ENCODE measurements at places on chromosomes 1 and 21. TPM values are rescaled to one million over a fixed set of nuclear protein-coding genes. Genes with fewer than 3 reads are reported as not detected.

GRCh38 chr21:37769656-37770055 lies 146.6 kb downstream of the KCNJ6 start:
- DNase-seq, result no peak
- H3K4me1 ChIP-seq, result no peaks in the 10 kb centered on the region
- no peak overlapping the region for H3K27ac ChIP-seq
- H3K36me3 ChIP-seq, result no peaks in the 10 kb centered on the region

GRCh38 chr1:160877221-160877620 lies 7.8 kb downstream of the ITLN1 start:
- H3K27ac ChIP-seq, result no peak overlapping the region
- H3K27me3 ChIP-seq, result no peaks in the 10 kb centered on the region
- no peak overlapping the region for H3K4me3 ChIP-seq
- H3K4me1 ChIP-seq, result no peaks in the 10 kb centered on the region
- no peak for DNase-seq

SLC2A5 gene
- total RNA-seq, result not detected

DNA sequence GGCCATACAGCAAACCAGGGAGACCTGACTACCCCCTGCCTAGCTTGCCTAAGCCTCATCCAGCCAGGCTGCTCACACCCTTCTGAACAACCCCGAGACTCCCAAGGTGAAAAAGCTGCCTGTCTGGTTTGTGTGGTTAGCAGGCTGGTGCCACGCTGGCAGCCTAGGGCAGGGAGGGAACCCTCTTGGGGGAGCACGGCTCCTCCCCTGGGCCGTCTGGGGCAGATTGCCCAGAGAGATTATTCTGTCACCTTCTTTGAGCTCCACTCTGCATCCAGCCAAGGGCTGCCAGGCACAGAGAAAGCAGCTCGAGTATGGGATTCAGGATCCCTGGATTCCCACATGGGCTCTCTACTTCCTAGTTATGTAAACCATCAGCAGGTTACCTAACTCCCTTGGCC lies 27.5 kb upstream of the TCEA3 start:
- H3K36me3 ChIP-seq, result peaks cover 3% of the 10 kb centered on the region
- H3K27ac ChIP-seq, result no peak overlapping the region
- no peak overlapping the region for H3K4me3 ChIP-seq
- no peak for DNase-seq
- no peaks in the 10 kb centered on the region for H3K27me3 ChIP-seq

DNA sequence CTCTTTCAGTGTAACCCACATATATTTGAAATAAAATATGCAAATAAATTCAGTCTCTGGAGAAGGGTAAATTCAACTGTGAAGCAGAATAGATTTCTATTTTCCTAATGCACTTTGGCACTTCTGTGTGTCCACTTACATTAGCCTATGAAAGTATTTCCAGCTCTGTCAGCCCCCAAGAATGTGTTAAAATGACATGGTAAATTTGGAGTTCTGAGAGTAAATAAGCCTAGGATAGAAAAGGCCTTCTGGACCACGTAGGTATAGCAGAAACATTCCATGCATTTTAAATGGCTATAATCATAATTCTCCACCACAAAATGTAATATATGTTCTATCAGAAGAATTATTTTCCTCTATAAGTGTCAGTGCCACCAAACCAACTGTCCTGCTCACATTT lies 276.2 kb downstream of the NEGR1 start:
- DNase-seq, result no peak
- H3K27me3 ChIP-seq, result no peaks in the 10 kb centered on the region
- H3K4me3 ChIP-seq, result no peak overlapping the region
- peak overlapping the region; percentile 45 for H3K27ac ChIP-seq
- H3K36me3 ChIP-seq, result no peaks in the 10 kb centered on the region
- H3K4me1 ChIP-seq, result peaks cover 41% of the 10 kb centered on the region

DNA sequence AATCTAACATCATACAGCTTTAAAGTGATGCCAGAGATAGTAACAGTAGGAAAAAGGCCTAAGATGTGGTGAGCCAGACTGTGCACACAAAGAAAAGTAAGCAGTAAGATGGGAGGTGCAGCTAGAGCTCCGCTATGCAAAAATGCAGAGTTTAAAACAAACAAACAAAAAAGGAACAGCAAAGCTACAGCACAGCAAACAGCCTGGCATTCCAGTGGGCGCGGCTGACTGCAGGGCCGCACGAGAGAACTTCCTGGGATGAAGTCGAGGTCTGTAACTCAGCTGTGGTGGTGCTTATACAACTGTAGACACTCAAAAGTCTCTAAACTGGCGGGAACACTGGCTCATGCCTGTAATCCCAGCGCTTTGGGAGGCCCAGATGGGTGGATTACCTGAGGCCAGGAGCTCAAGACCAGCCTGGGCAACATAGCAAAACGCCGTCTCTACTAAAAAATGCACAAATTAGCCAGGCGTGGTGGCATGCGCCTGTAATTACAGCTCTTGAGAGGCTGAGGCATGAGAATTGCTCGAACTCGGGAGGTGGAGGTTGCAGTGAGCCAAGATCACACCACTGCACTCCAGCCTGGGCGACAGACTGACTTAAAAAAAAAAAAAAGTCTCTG lies 30.1 kb downstream of the PRDM15 start:
- no peak overlapping the region for H3K4me3 ChIP-seq
- no peak for DNase-seq
- H3K4me1 ChIP-seq, result no peaks in the 10 kb centered on the region
- no peak overlapping the region for H3K27ac ChIP-seq
- H3K36me3 ChIP-seq, result peaks cover 6% of the 10 kb centered on the region
- no peaks in the 10 kb centered on the region for H3K27me3 ChIP-seq

CD1D gene
- not detected for total RNA-seq

NECTIN4 gene
- total RNA-seq, result not detected

SHE gene
- total RNA-seq, result not detected

GRCh38 chr1:163684785-163685184 lies 363.0 kb downstream of the NUF2 start:
- H3K4me1 ChIP-seq, result no peaks in the 10 kb centered on the region
- no peak overlapping the region for H3K27ac ChIP-seq
- H3K4me3 ChIP-seq, result no peak overlapping the region
- no peaks in the 10 kb centered on the region for H3K36me3 ChIP-seq

LRRC39 gene
- 0.43 TPM for total RNA-seq

SCCPDH gene
- 25.7 TPM for total RNA-seq

FAF1 gene
- 124 TPM for total RNA-seq

GRCh38 chr1:200073286-200073637 lies 45.8 kb downstream of the NR5A2 start:
- DNase-seq, result no peak
- no peaks in the 10 kb centered on the region for H3K36me3 ChIP-seq
- H3K4me3 ChIP-seq, result no peak overlapping the region
- H3K27ac ChIP-seq, result no peak overlapping the region
- no peaks in the 10 kb centered on the region for H3K27me3 ChIP-seq
- H3K4me1 ChIP-seq, result peaks cover 9% of the 10 kb centered on the region

All from SJCRH30 (cell line).